ENCODE measurements at places on chromosomes 1 and 21.

GRCh38 chr21:30642564-30642963, at the start of gene KRTAP20-3:
Gene KRTAP20-3 (plus strand): TSS chr21:30642864.
- DNase-seq: no peak

DNA sequence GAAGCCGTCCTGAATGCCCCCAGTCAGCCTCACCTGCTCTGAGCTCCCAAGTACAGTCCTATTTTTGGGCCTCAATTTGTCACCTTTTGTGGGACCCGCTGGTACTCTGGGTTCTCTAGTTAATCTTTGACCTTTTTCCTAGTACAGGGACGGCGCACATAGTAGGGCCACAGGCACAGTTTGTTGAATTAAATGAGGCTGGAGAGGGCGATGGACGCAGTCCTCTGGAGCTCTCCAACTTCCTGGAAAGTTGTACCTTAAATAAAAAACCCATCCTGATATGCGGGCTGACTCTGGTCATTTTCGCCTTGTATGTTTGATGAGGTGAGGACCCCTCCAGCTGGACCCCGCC, 4.8 kb downstream of the FAM110D start:
- no peak for DNase-seq

DNA sequence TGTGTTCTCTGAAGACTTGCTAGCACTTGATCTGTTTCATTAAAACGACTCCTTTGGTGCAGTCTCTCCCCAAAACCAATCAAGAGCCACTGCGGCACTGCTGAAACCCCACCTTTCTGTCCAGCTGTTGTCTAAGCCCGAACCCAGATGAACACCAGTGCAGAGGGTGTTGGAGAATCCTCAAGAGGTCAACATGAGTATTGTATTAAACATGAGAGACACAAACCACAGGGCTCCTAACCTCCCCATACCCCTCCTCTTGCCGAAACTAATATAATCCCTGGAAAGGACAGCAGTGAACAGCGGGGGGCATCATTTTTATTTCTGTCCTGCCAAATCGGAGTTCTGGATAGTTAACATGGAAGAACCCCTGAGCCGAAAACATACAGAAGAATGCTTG, 333.9 kb downstream of the CAMTA1 start:
- no peak for DNase-seq

- no peak for DNase-seq
Measured at GRCh38 chr1:14987829-14988603, 165.5 kb upstream of the TMEM51 start.

DNA sequence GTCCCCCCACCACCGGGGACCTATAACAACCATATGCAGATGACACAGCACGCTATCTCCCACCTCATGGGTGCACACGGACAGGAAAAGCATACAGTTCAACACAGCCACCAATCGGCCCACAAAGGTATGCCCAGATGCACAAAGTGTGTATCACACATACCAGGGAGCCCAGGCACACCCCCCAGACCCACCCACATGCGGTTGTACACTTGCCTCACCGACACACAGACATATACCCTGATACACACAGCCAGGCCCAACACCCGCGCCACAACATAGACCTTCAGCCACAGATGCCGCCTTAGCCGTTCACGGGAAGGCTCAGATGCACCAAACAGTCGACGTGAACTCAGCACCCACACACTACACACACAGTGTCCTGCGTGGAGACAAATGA, 5.5 kb downstream of the CROCC start:
- DNase-seq: no peak

- no peak for DNase-seq
Measured at GRCh38 chr21:34865400-34866241, 183.5 kb downstream of the RUNX1 start.

- no peak for DNase-seq
Measured at GRCh38 chr1:54262244-54262643, 62.3 kb downstream of the MRPL37 start.
